ENCODE measurements at places on chromosomes 11 and 22.

GRCh38 chr11:64726867-64727530 lies 4.0 kb upstream of the NRXN2 start:
- DNase-seq: no peak

- DNase-seq: no peak
These were observed 18.7 kb downstream of the TMPRSS13 start for GRCh38 chr11:117910525-117910924.

DNA sequence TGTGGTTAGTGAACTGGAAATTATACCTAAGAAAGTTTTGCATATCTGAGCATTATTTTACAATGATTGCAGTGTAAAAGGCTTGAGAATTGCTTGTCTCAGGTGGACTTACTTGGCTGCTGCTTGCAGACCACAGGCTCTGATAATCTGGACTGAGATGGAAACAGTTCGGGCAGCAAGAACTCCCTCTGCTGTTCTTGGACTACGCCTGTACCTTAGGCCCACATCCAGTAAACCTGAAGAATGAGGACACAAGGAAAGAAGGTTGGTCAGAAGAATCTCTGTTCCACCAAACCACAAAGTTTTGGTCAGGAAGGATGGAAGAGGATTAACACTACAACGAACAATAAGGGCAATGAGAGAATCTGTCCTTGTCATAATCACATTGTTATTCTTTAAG lies 80.1 kb downstream of the C2CD3 start:
- DNase-seq: no peak

- DNase-seq: no peak
These were observed 33.1 kb downstream of the EHF start for GRCh38 chr11:34653851-34654482.

GRCh38 chr11:29008481-29008880 lies 900.3 kb downstream of the METTL15 start:
- DNase-seq: no peak

DNA sequence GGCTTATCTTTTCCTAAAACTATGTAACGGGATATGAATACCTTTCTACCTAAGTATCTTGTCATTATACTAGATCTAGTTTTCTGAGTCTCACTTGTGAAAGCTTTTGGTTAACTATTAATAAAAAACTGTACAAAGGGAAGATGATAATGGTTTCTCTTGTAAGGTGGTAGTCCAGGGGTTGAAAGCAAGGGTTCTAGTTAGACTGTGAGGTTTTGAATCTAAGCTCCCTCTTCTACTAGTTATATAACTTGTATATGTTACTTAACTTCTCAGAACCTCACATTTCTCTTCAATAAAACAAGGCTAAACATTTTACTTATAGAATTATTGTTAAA lies 54.3 kb downstream of the ARHGEF12 start:
- no peak for DNase-seq

DNA sequence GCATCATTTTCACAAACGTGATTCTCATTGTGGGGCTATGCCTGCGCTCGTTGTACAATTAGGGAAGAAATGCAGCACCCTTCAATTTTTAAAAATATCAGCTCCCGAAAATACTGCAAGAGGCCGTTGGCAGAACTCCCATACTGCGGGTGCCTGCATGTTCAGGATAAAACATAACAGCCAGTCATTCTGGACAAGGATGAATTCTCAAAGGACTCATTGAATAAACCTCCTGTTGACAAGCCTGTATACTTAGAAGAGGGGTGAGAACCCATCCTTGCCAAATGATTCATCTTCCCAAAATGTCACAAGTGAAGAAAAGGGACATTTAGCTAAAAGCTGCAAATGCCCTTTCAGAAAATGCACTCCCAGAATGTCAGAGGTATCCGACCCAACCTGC lies 141.9 kb downstream of the CSNK2A3 start:
- DNase-seq: no peak

GRCh38 chr11:12274558-12275197 lies 102.7 kb upstream of the PARVA start:
- DNase-seq: no peak

- DNase-seq: no peak
These were observed 27.8 kb upstream of the CARS1 start for GRCh38 chr11:3085052-3085451.

- no peak for DNase-seq
These were observed 31.8 kb downstream of the ANO1 start for GRCh38 chr11:70109903-70110302.

DNA sequence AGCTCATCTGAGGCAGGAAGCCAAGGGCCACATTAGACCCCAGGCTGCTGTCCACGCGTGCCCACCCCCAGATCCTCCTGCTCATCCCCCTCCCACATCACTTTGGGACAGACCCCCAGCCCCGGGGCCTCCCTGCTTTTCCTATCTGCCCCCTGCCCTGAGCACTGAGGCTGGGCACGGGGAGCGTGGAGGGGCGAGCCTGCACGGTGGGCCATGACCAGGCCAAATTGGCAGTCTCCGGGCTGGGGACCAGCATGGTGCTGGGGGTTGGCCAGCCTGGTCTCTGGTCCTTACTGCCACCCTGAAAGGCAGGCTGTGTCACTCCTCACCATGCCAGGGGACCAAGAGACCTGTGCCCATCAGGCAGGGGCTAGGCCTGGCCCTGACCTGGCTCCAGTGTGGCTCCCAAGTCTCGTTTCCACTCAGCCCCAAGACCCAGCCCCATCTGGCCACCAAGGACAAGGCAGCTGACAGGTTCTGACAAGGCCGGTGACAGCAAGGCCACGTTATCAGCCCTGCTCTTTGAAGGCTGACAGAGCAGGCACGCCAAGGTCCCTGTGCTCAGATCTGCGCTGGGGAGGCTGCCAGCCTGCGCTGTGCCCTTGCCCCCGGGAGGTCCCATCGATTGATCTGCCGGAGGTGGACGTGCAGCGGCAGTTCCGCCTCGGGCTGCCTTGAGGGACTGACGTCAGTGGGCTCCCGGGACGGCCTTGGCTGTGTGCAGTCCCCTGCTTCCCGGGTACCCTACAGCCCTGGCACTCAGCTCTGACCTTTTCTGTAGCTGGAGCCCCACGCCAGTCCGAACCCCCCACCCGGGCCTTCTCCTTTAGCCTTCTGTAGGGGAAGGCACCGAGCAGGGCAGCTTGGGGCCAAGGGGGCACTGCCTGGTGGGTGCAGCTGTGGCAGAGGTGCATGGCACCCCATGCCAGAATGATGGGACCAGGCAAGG lies 3.6 kb downstream of the TNNI2 start:
- DNase-seq: no peak

DNA sequence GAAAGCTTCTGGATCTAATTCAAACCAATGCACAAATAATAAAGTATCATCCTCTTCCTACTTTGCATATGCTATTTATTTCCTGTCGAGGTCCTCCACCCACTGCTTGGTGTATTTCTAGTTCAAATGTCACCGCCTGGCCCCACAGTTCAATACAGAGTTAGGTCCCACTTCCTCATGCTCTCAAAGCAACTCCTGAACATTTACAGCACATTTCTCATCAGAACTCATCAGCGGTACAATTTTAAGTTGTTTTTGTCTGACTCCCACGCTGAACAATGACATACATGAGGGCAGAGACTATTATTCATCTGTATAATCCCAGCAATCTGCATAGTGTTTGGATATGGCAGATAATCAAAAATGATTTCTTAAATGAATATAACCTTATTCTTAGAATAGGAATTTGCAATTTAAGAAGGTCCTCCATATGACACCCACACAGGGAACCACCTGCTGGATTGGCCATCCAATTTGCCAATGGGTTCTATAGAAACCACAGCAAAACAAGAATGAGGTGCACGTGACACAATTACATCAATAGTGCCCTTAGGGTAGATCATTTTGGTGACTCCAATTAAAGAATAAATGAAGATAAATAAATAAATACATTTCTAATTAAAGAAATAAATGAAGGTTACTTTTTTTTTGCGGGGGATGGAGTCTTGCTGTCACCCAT lies 54.2 kb downstream of the SLC25A17 start:
- no peak for DNase-seq

GRCh38 chr11:91926965-91927364 lies 297.7 kb upstream of the FAT3 start:
- DNase-seq: no peak

DNA sequence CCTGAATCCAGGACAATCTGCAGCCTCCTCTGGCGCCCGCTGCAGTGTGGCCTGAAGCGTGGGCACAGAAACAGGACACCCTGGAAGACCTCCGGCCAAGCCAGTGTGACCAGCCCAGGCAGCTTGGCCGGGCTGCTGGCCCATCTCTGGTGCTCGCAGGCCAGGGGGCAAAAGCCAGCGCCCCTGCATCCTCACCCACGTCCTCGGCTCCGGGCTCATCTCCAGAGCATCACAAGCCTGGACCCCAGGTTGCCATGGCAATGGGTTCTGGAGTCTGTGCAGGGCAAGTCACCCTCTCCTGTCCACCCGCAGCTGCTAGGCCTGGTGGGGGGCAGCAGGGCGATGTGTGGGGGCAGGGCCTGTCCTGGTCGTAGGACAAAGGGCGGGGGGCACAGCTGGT lies 9.3 kb upstream of the PDGFB start:
- DNase-seq: no peak

DNA sequence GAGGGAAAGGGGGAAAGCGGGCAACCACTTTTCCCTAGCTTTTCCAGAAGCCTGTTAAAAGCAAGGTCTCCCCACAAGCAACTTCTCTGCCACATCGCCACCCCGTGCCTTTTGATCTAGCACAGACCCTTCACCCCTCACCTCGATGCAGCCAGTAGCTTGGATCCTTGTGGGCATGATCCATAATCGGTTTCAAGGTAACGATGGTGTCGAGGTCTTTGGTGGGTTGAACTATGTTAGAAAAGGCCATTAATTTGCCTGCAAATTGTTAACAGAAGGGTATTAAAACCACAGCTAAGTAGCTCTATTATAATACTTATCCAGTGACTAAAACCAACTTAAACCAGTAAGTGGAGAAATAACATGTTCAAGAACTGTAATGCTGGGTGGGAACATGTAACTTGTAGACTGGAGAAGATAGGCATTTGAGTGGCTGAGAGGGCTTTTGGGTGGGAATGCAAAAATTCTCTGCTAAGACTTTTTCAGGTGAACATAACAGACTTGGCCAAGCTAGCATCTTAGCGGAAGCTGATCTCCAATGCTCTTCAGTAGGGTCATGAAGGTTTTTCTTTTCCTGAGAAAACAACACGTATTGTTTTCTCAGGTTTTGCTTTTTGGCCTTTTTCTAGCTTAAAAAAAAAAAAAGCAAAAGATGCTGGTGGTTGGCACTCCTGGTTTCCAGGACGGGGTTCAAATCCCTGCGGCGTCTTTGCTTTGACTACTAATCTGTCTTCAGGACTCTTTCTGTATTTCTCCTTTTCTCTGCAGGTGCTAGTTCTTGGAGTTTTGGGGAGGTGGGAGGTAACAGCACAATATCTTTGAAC lies 6.8 kb downstream of the MALAT1 start:
- no peak for DNase-seq

DNA sequence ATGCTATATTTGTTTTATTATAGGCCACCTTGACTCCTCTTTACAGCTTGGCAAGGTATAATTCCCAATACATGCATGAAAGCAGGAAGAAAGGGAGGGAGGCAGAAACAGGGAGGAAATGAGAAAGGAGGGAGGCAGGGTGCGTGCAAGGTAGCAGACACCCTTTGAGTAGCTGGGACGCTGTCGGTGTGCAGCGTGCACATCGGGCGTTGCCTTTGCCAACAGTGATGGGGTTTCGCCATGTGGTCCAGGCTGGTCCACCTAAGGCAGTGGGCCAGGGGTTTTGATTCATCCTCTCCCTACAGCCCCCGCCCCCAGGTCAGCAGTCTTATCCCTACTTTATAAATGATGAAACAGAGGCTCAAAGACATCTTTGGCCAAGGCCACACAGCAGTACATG lies 25.0 kb upstream of the PHF21B start:
- no peak for DNase-seq

DNA sequence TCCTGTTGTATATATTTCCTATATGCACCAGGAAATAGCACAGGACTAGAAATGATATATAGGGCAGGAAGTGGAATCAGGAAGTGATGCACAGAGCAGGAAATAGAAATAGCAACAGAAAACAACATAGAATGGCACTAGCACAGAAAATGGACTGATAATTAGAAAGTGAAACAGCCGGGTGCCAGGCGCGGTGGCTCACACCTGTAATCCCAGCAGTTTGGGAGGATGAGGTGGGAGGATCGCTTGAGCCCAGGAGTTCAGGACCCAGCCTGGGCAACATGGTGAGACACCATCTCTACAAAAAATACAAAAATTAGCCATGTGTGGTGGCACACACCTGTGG lies 10.0 kb upstream of the RELT start:
- no peak for DNase-seq

DNA sequence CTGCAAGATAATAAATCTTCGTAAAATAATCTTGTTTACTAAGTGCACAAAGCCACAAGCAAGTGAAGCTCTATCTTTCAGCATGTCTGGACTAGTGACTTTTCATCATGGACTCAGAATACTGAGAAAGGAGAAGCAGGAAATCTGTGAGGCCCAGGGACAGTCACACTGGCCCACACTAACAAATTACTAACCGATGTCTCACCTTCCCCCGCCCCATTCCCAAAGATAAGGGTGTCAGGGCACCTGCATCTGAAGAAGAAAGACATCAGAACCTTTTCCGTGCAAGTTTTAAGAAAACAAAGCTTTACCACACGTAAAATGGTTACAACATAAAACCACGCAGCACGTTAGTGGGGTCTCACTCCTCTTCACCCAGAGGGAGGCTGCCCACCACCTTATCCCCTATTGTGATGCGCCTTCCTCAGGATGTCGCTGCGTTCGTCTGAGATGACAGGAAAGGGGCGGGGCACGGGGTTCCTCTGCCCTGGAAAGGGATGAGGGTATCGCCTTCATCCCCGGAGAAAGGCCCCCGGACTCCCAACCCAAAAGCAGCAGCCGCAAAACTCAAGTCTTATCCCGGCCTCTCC lies 616 bp downstream of the BTBD10 start:
- peak; percentile 80 for DNase-seq

DNA sequence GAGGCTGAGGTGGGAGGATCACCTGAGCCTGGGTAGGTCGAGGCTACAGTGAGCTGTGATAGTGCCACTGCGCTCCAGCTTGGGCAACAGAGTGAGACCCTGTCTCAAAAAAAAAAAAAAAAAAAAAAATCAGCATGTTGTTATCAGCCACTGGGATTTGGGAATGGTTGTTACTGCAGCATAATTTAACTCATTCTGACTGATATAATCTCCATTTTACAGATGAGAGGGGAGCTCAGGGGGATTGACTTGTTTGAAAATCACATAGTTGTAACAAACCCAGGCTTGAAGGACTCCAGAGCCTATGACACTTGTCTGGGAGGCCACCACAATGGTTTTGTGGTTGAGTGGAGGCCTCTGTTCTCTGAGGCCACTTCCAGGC lies 3.0 kb upstream of the SEPTIN3 start:
- DNase-seq: no peak

DNA sequence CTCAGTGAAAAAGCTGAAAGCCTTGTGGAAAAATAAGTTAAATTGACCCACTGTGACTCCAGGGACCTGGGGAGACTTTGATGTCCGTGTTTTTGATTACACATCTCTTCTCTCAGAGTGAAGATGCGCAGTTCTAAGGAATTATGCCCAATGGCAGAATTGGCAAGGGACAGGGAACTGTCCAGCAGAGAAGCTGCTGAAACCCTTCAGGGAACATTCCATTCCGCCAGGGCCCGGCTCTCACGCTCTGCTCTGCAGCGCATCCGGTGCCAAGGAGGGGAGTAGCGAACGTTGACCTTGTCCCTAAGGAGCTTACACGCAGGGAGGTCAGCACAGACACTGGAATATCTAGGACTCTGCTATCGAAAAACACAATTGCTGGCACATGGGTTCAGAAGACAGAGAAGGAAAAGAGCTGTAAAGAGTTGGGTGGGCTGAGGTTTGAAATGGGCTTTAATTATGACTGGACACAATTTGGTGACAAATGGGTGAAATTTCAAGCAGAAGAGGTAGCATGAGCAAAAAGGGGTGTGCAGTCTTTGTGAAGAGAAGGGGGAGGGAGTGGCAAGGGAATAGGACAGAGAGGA lies 64.5 kb upstream of the B3GAT1 start:
- DNase-seq: peak; percentile 75
